A549 treated with Mapracorat at 1 μM for 4 hours (cell line): ENCODE measurements at places on chromosomes 7 and 10. TPM values are rescaled to one million over a fixed set of nuclear protein-coding genes. Genes with fewer than 3 reads are reported as not detected.

Gene SEMA3C
- total RNA-seq = 41.9 to 86.4 TPM (median 63.4 TPM) in 5 replicates

Gene KIAA1217
- total RNA-seq = 1.6 to 2.5 TPM (median 1.7 TPM) in 5 replicates

Gene FXYD4
- total RNA-seq = not detected in 5 replicates

Gene TAS2R41
- total RNA-seq = not detected in 5 replicates

Gene POR
- 112 to 177 TPM (median 175 TPM) in 5 replicates for total RNA-seq

Gene FGFR2
- 0.21 to 0.44 TPM (median 0.33 TPM) in 5 replicates for total RNA-seq

Gene CCL24
- not detected in 5 replicates for total RNA-seq

Gene AKR1C1
- 488 to 635 TPM (median 578 TPM) in 5 replicates for total RNA-seq

Gene ADCYAP1R1
- 0.02 to 0.08 TPM (median 0.04 TPM) in 4 of 5 replicates, not detected in the other for total RNA-seq

Gene PCBD1
- total RNA-seq = 193 to 253 TPM (median 225 TPM) in 5 replicates

Gene CTAGE6
- 0.05 to 0.07 TPM in 2 of 5 replicates, not detected in the others for total RNA-seq

Gene GJD4
- 0.08 to 0.10 TPM in 2 of 5 replicates, not detected in the others for total RNA-seq

Gene AHR
- total RNA-seq = 7.3 to 10.9 TPM (median 9.0 TPM) in 5 replicates

Gene SUGCT
- total RNA-seq = 0.98 to 1.8 TPM (median 1.1 TPM) in 5 replicates

Gene SRRM3
- total RNA-seq = 8.0 to 11.6 TPM (median 11.3 TPM) in 5 replicates

Gene MYOF
- total RNA-seq = 179 to 227 TPM (median 222 TPM) in 5 replicates

Gene HECW1
- 11.6 to 17.2 TPM (median 15.1 TPM) in 5 replicates for total RNA-seq

Gene GRID1
- 0.15 to 0.41 TPM (median 0.22 TPM) in 5 replicates for total RNA-seq

Gene ITGA8
- not detected in 5 replicates for total RNA-seq

Gene BTBD16
- 0.28 to 0.88 TPM (median 0.57 TPM) in 5 replicates for total RNA-seq

Gene TAS2R5
- 0.31 to 0.45 TPM (median 0.36 TPM) in 5 replicates for total RNA-seq

Gene SORBS1
- total RNA-seq = 0.35 to 0.62 TPM (median 0.47 TPM) in 5 replicates

Gene IPMK
- 2.2 to 3.2 TPM (median 3.0 TPM) in 5 replicates for total RNA-seq

Gene EIF4EBP2
- total RNA-seq = 12.2 to 14.5 TPM (median 14.1 TPM) in 5 replicates

Gene UTF1
- not detected in 5 replicates for total RNA-seq

Gene ASB10
- total RNA-seq = not detected in 5 replicates

Gene ACHE
- 2.1 to 3.9 TPM (median 2.6 TPM) in 5 replicates for total RNA-seq

Gene DKK1
- total RNA-seq = 455 to 578 TPM (median 478 TPM) in 5 replicates

Gene GPR141
- total RNA-seq = not detected in 5 replicates

Gene ABCB4
- total RNA-seq = 0.06 TPM in 1 of 5 replicates, not detected in the others

Gene UCN3
- total RNA-seq = not detected in 5 replicates

Gene ANKRD1
- 23.7 to 52.1 TPM (median 40.5 TPM) in 5 replicates for total RNA-seq

Gene PLAC9
- total RNA-seq = 0.24 TPM in 1 of 5 replicates, not detected in the others

Gene CUBN
- total RNA-seq = 0.03 to 0.15 TPM (median 0.08 TPM) in 5 replicates

Gene RHBDD2
- total RNA-seq = 80.2 to 97.0 TPM (median 91.0 TPM) in 5 replicates

Gene FAM200A
- 4.2 to 6.7 TPM (median 6.2 TPM) in 5 replicates for total RNA-seq

Gene GDF2
- total RNA-seq = not detected in 5 replicates

Gene LOXL4
- total RNA-seq = 1.2 to 1.7 TPM (median 1.6 TPM) in 5 replicates

Gene EN2
- total RNA-seq = 0.54 to 1.1 TPM (median 0.86 TPM) in 5 replicates

Gene FAM13C
- total RNA-seq = 0.08 to 0.39 TPM (median 0.24 TPM) in 4 of 5 replicates, not detected in the other

Gene RASSF4
- 2.9 to 4.1 TPM (median 3.6 TPM) in 5 replicates for total RNA-seq

Gene LDB3
- total RNA-seq = 0.05 to 0.16 TPM (median 0.13 TPM) in 5 replicates

Gene PLXDC2
- 0.02 to 0.07 TPM (median 0.03 TPM) in 4 of 5 replicates, not detected in the other for total RNA-seq

Gene GNGT1
- not detected in 5 replicates for total RNA-seq
